ENCODE measurements at places on chromosomes 2 and 18.

- DNase-seq: no peak
Measured at GRCh38 chr2:37571587-37572136, 99.8 kb downstream of the CDC42EP3 start.

DNA sequence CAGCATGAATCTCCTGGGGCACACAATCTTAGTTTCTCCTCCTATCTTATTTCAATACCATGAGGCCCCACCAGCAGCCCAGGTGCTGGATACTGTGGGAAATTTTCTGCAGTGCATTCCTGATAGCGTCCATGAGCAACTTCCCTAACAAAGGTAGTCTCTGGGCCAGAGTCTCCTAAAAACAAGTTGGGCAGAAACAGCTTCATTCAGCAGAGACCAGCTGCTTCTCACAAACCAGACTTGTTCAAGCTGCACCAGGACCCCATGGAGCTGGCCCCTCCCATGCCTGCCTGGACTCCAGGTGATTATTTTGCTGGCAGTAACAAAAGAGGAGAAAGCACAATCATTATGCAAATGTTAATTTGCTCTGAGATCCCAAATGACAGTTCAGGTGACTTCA lies 31.4 kb downstream of the MYO5B start:
- no peak for DNase-seq

- no peak for DNase-seq
Measured at GRCh38 chr2:43340945-43341356, 114.5 kb upstream of the ZFP36L2 start.

DNA sequence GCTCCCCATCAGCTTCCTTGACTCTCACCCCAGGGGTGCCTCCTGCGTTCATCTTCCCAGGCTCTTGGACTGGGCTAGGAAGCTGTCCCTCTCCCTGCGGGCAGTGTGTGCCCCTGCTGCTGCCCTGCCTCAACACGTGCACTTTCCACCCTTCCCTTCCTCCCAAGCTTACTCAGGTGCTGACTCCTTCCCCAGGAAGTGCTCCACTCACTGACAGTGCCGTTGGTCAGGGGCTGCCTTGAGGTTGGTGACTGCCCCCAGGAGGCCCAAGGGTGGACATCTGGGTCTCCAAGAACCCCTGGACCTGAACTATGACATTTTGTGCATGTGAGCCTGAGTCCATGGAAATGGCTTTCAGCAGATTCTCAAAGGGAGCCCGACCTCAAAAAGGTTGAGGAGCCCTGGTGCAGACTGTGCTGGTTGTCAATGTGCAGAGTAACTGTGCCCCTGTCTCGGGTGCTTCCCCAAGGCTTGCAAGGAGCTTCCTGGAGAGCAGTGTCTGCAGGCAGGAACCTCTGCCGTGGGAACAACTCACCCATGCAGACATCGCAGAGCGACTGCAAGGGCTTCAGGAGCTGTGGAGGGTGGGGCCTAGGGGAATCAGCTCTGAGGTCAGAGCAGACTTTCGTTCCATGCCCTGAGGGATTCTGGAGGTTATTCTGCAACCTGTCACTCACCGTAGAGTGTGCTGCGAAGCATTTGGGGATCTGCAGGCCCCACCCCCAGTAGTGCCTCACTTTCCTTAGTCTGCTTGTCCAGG lies 116.5 kb upstream of the MCFD2 start:
- no peak for DNase-seq

- no peak for DNase-seq
Measured at GRCh38 chr2:64679673-64680425, 26.1 kb upstream of the SERTAD2 start.

DNA sequence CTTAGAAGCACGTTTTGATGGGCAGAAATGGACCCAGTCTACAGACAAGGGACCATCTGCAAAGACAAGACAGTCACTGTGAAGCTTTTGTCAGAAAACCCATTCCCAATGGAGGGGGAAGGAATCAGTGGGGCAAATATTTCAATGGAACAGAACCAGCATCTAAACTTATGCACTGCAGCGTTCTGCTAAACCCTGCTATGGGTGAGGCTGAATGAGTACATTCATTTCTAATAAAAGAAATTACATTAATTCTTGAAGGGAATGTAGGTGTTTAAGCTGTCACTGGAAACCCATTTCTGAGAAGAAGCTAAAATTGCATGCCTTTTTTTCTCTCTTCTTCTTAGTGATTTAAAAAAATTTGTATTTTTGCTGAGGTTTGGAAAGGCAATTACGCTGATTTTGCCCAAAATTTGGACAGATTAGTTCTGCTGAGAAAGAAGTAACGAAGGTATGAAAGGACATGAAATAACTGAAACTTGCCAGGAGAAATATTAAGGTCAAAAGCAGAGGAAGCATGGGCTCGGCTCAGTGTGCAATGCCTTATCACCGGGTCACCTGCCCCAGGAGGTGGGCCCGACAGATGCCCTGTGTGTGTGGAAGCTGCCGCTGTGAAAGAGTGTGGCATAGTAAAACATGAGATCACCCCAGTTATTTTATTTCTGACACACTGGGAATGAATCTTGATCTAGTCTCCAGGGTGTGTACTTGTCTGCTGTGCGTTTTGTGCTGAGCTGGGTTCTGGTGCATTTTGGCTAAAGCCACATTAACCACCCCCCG lies 24.2 kb downstream of the SH3RF3 start:
- DNase-seq: no peak

- no peak for DNase-seq
Measured at GRCh38 chr2:102278720-102279390, 32.5 kb upstream of the IL1RL1 start.

- DNase-seq: no peak
Measured at GRCh38 chr2:74457129-74457548, 1.1 kb upstream of the WBP1 start.

DNA sequence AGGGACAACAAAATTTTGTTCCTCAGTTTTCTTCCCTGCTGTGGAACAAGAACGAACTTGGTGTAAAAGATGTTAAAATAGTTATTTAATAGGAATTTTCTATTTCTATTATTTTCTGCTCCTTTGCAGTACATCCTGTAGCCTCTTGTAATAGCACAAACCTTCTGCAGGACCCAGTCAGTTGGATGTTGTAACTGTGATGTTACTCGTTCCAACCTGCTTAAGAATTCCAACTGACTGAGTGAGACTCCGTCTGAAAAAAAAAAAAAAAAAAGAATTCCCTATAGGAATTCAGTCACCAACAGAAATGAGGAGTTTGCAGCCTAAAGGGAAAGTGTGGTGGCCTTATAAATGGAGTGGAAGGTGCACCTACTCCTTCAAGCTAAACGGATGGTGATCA lies 46.4 kb upstream of the CDH20 start:
- no peak for DNase-seq

DNA sequence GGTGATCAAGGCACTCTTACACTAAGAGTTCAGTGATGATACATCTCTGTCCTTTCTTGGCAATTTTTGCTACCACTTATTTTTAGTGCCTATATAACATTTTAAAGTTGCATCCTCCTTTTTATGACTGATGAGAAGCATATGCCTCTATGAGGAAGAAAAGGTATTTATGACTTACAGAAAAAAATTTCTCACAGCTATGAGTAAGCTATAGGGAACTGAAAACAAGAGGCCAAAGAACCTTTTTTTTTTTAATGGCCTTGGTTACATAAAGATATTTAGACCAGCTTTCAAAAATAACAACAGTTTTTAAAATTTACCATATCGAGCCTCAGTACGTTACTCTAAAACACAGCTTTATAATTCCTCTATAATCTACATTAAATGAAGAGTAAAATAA lies 21.3 kb downstream of the MBD5 start:
- no peak for DNase-seq

DNA sequence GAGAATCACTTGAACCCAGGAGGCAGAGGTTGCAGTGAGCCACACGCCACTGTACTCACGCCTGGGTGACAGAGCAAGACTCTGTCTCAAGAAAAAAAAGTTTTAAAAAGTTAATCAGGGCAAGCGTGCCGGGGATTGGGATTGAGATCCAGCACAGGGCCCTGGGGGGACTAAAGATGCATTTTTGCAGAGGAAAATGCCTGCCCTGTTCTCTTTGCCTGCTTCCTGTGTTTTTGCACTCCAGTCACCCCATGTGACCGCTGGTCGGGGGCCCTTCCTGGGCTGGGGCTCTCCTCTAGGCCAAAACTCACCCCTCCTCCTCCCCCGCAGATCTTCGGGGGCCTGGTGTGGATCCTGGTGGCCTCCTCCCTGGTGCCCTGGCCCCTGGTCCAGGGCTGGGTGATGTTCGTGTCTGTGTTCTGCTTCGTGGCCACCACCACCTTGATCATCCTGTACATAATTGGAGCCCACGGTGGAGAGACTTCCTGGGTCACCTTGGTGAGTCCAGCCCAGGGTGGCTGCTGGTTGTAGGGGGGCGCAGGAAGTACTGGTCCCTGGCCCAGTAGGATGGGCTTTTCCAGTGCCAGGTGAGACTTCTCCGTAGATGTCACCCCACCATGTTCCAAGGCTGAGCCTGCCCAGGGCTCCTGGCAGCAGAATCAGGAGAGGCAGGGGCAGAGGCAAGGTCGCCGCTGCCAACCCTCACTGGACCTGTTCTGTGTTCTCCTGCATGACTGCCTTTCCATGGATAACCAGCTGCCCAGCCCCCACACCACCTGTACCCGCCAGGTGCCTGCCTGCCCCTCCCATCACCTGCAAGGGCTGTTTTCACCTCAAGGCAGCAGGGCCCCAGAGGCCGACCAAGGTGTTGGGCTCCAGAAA lies 22.4 kb downstream of the MAL start:
- DNase-seq: no peak

GRCh38 chr2:105924932-105925331 lies 180.2 kb downstream of the NCK2 start:
- no peak for DNase-seq

DNA sequence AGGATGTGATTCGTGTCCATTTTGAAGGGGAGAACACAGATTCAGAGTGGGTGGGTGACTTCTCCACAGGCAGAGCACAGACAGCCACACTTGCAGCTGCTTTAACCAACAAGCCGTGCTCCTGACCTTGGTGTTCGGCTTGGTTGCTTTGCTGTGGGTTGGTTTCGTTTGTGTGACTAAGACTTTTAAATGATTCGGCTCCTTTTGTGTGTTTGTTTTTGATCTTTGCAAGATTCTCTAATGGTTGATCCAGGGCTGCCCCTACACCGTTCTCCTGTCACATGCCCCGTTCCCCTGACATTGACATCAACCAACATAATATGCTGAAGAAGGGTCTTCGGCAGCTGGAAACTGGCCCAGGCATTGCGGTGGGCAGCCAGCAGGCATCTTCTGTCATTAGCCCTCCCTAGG lies 95.9 kb upstream of the MBOAT2 start:
- no peak for DNase-seq

- DNase-seq: no peak
Measured at GRCh38 chr2:23566241-23567142, 181.5 kb downstream of the KLHL29 start.

GRCh38 chr2:154244932-154245331 lies 373.2 kb downstream of the GALNT13 start:
- no peak for DNase-seq

- no peak for DNase-seq
Measured at GRCh38 chr2:174597345-174598047, at the start of gene WIPF1. TSS of gene WIPF1 (minus strand) at chr2:174597804. CDS start at chr2:174585573, 12,231 bp downstream.

GRCh38 chr2:221203856-221204255 lies 368.2 kb downstream of the EPHA4 start:
- no peak for DNase-seq

GRCh38 chr2:174337337-174338146 lies 2.8 kb downstream of the SP9 start:
- DNase-seq: no peak

- no peak for DNase-seq
Measured at GRCh38 chr18:2316751-2317696, 254.3 kb downstream of the METTL4 start.

All from cortex of kidney (tissue), 1 donor.